ENCODE measurements at places on chromosomes 2 and 18.

GRCh38 chr18:23043803-23044376, 91.4 kb upstream of the CABLES1 start:
- DNase-seq = no peak

GRCh38 chr2:155730804-155731203, 601.7 kb downstream of the NR4A2 start:
- DNase-seq = no peak

DNA sequence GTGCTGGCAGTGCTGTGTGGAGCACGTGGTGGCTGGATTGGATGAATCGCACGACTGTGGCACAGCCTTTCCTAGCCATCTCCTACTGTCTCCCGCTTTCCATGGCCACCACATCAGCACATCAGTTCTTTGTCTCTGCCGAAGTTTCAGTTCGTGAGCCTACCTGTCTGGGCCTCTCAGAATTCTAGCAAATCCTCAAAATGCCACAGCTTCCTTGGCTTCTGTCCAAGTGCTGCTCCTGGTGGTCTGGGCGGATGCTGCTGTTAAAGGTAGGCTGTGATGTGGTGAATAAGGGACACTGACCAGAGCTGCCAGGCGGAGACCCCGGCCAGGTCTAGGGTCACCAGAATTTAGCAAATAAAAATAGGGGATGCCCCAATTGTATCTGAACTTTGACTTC, 237.4 kb downstream of the LPIN1 start:
- no peak for DNase-seq

GRCh38 chr2:201915446-201915845, 109.1 kb downstream of the CDK15 start:
- DNase-seq = no peak

DNA sequence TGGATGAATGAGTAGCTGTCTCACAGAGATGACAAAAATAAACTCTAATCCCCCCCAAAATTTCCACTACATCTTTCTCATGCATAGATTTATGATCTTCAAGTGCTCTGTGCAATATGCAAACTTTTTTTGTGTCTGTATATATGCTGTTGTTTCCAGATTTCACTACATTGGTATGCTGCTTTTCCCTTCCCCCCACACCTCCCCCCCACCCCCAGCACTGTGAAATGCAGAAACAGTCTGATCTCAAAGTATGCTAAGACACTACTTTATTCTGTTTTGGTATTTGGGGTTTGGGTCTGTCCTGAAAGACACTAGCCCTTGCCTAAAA, 524 bp upstream of the KLHL14 start:
- no peak for DNase-seq

DNA sequence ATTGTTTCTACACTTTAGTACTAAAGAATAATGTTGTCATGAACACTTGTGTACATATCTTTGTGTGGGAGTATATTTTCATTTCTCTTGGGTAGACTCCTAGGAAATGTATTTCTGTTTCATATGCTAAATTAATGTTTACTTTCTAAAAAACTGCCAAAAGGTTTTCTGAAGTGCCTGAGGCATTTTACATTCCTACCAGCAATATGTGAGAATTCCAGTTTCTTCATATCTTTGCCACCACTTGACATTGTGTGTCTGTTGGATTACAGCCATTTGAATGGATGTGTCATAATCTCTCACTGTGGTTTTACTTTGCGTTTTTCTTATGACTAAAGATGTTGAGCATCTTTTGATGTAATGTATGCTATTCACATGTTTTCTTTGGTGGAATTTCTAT, 428.2 kb upstream of the KCNH7 start:
- peak; percentile 97 for DNase-seq

DNA sequence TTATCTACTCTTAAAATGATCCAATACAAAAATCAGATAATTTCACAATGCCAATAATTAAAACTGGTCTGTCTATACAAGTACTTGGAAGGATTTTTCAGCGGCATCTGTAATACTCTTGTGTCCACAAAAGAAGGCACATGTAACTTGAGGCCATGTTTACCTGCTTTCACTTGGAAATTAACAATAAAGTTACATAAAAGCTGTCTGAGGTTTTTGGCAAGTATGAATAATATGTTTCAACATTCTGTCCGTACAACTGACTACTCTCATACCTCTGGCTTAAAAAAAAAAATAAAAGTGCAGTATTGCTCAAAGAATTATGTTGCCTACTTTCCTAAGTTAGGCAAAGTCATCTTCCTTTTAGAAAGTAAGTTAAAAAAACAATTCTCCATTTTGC, 253.6 kb downstream of the NBAS start:
- DNase-seq = peak; percentile 3

GRCh38 chr18:39480494-39481195, 1915.0 kb upstream of the CELF4 start:
- DNase-seq = no peak

GRCh38 chr18:48955830-48956261, 5.1 kb upstream of the SMAD7 start:
- DNase-seq = peak; percentile 74

DNA sequence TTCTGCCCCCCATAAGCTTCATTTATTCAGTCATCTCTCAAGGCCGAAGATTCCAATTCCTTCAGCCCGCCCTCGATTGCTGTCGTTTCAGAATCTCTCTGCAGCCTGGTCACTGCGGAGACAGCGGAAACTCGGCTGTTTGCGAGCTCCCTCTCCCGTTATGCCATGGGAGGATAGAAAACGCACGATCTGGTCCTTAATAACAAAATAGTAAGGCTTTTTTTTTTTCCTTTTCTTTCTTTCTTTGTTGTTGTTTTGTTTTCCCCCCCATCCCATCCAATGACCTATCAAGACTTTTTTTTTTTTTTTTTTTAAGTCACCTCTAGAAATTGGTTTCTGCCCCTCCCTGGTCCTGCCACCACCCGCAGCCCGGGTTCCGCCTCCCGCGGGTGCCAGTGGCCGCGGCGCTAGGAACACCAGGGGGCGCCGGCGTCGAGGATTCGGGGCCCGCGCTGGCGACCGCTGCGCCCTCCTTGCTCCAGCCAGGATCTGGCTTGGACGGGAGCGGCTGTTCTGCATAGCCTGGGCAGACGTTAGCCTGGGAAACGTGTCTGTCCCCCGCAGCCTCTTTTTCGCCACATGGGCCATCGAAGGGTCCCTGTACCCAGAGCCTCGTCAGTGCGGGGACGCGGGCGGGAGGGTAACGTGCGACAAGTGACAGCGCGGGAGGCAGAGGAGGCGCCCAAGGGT, 10.1 kb downstream of the CPLX4 start:
- DNase-seq = peak; percentile 53

DNA sequence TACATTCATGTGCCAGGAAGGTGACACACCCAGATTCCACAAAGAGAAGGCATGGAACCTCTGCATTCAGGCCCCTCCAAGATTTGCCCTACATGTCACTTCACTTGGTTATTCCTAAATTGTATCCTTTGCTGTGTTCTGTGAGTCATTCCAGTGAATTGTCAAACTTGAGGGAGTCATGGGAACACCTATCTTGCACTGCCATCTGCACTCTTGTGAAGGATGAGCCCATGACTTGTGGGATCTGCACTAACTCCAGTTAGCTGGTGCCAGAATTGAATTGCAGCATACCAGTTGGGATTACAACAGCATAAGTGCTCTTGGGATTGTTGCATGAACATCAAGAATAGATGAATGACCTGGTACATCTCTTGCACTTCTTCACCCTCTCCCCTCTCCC, 1288.0 kb upstream of the ZEB2 start:
- DNase-seq = peak; percentile 9

GRCh38 chr2:120990451-120990871, 254.8 kb downstream of the GLI2 start:
- peak; percentile 37 for DNase-seq

DNA sequence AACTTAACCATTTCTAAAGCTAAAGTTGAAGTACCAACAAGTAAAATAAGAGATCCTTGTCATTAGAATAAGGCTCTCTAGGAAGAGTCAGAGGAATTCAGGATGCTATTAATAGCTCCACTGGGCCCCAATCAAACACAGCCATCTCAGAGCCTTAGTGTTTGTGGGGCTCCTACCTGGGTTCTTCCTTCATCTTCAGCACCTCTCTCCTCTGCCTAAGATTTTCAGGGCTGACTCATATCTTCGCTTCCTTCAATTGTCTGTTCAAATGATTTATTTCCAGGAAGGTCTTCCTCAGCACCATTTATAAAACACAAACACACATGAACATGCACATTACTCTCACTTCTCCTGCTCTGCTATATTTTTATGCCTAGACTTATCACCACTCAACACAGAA, 119.5 kb downstream of the COL6A3 start:
- no peak for DNase-seq

- no peak for DNase-seq
Observed at GRCh38 chr2:190216829-190217228, 102.8 kb downstream of the HIBCH start.

DNA sequence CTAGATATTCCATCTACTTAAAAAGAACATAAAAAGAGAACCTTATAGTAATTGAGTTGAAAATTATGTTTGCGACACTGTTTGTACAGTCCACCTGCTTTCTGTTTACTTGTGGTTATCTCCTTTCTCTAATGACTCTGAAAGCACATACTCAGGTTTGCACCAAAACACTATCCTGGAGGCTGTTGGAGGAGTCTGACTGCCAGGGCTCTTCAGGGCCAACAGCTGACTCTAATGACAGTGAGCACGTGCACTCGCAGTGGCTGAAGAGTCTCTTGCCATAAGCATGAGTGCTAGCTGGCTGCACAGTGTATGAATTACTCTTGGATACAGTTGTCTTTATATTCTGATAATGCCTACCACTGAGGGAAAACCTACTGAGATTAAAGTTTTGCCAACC, 16.7 kb upstream of the GLS start:
- no peak for DNase-seq

GRCh38 chr2:28544405-28544921, 48.6 kb downstream of the PLB1 start:
- DNase-seq = no peak

GRCh38 chr2:28980368-28981015, 606 bp upstream of the TOGARAM2 start:
- DNase-seq = peak; percentile 34

- peak; percentile 92 for DNase-seq
Observed at GRCh38 chr2:106192752-106193689, 1.1 kb downstream of the UXS1 start.

GRCh38 chr2:234341306-234341985, 155.4 kb downstream of the ARL4C start:
- peak; percentile 24 for DNase-seq

DNA sequence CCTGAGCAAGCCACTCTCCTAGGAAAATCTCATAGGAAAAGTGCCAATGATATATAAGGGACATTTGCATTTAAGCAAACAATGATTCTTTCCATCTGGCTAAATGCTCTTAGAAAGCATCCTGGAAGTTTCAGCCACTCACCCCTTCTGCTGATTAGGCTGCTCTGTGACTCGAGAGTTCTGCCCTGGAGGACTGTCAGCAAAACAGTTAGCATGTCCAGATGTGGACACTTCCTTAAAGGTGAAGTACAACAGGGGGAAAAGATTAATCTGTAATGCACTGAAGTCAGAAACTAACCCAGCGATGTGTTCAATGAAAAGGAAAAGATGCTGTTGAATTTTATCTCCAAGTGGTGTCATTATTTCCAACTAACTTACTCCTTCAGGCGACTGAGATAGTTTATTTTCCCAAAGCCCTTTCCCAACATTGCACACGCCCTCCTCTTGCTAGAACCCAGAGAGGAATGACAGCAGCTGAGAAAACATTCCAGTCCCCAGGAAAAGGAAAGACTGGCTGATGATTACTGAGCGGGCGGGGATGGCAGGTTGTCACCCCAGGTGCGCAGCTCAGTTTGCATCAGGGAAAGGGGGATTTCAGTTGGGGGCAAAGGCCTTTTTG, 214.0 kb downstream of the SS18 start:
- no peak for DNase-seq

DNA sequence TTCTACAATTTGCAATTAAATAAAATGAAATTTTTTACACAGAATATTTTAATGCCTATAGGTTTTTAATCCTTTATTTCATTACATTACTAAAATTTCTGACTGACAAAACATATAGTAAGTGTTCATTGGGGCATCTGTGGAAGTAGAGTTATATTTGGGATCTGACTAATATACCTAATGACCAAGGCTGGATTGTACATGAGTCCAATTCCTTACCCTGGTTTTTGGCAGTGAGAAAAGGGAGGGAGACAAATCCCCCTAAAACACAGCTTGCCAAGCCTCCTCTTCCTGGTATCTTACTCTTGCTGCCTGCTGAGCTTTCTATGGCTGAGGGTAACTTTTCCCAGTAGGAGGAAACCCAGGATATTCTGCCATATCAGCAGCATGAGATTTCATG, 149.4 kb upstream of the CDH20 start:
- DNase-seq = no peak

DNA sequence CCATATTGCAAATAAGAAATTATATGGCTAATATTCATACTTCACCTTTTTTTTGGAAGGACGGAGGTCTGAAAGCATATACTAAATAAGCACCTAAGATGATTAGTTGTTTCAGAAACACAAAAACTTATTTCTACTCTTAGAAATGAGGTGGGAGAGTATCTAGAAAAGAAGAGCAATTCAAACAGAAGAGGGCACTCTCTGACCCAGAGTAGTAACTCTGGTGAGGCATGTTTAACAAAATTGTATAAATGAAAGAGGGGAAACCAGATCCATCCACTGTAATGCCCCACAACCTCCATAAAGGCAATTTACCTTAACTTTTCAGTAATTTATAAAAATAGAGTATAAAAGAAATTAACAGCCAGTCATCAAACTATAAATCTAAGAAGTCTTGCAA, 669.6 kb upstream of the VRK2 start:
- DNase-seq = no peak

DNA sequence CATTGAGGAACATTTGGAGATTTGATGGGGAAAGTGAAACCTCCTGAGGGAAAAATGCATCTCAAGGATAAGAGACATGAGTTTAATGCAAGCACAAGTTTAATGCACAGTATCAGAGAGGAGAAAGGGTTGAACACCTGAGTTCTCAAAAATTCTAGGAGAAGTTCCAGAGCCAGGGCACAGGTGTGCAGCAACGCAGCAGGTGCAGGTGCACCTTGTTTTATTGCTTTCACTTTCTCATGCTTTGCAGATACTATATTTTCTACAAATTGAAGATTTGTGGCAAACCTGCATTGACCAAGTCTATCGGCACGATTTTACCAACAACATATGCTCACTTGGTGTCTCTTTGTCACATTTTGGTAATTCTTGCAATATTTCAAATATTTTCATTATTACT, 267.6 kb upstream of the HNRNPA3 start:
- no peak for DNase-seq

DNA sequence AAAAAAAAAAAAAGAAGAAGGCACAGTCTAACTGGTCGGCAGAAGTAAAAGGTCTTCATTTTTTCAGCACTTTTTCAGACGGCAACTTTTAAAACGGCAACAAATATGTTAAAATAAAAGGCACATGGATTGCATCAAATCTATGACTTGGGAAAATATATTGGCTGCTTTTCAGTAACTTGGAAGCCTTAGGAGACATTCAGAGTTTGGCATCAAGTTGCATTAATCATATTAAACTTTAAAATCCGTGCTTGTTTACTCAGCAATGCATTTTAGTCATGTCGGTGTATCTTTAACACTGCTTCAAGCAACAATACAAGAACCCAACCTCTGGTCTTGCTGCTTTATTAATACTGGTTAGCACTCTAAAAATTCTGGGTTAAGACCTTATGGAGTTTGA, 111.1 kb downstream of the MEP1B start:
- peak; percentile 89 for DNase-seq

- DNase-seq = peak; percentile 40
Observed at GRCh38 chr18:48975817-48976649, 25.3 kb upstream of the SMAD7 start.

- peak; percentile 90 for DNase-seq
Observed at GRCh38 chr2:43059183-43059897, 167.1 kb downstream of the ZFP36L2 start.

GRCh38 chr2:145366341-145366740, 846.4 kb upstream of the ZEB2 start:
- no peak for DNase-seq

GRCh38 chr2:65431421-65432226, 775 bp downstream of the SPRED2 start:
- DNase-seq = peak; percentile 22

Data from fibroblast of gingiva (primary cell).